Activated effector memory CD4-positive, alpha-beta T cell treated with Interleukin-2 at 50 U/mL for 16 hours (primary cell): ENCODE measurements at places on chromosomes 13 and 19.
A peak's percentile ranks its signal among the peaks of the same experiment; 100 is the strongest.

- DNase-seq, result peak; percentile 55
Observed at GRCh38 chr19:4069331-4069959, 2.7 kb upstream of the ZBTB7A start.

GRCh38 chr13:108326309-108326708, 56.8 kb downstream of the TNFSF13B start:
- peak; percentile 2 for DNase-seq

DNA sequence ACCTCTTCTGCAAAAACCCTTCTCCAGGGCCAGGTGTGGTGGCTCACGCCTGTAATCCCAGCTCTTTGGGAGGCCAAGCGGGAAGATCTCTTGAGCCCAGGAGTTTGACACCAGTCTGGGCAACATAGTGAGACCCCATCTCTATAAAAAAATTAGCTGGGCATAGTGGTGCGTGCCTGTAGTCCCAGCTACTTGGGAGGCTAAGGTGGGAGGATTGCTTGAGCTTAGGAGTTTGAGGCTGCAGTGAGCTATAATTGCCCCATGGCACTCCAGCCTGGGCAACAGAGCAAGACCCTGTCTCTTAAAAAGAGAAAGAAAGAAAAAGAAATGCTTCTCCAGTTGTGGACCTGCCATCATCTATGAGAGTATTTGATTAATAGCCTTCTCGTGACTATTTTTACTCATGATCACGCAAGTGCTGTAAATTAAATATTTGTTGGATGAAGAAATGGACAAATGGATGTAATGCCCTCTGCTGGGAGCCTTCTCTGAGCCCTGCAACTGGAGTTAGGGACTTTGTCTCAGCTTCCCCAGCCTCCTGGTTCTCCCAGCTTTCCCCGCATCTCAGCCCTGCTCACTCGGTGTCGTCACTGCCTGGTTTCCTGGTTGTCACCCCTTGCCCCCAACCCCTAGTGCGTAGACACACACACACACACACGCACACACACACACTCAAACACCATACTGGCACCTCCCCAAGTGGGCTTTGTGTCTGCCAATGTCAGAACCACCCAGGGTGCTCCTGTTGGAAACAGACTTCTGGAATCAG, 12.2 kb downstream of the WIZ start:
- no peak for DNase-seq

GRCh38 chr13:93561576-93562225, 335.1 kb downstream of the GPC6 start:
- no peak for DNase-seq

DNA sequence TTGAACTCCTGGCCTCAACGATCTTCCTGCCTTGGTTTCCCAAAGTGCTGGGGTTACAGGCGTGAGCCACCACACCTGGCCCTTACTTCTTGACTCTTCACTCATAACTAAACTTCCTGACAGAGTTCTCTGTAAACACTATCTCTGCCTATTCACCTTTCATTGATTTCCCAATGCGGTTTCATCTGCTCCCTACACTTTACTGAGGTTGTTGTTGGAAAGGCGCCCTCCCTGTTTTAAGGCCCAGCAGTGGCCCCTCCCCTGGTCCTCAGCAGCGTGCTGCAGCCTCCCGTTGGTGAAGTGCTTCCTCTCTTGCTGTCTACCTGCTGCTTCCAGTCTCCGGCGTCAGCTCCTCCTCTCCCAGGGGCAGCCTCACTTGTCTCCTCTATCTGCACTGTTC, 26.7 kb upstream of the CEBPA start:
- DNase-seq, result no peak

DNA sequence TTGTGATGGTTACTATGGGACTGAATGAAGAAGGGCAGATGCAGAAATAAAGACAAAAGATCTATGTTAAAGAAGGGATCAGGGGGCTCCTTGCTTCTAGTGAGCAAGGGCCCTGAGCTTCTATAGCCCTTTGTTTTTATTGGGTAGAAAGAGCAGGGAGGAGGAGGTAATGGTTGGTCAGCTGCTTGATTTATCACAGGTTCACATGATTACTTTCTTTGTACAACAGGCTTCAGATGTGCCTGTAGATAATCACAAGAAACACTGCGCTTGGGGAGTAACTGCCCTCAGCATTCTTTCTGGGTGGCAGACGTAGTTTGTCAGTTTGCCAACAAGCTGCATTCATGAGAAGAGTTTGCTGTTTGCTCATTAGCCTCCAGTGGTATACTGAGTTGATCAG, 4.8 kb upstream of the ZNF439 start:
- no peak for DNase-seq

GRCh38 chr13:72261732-72262131, 394.7 kb upstream of the DACH1 start:
- no peak for DNase-seq

DNA sequence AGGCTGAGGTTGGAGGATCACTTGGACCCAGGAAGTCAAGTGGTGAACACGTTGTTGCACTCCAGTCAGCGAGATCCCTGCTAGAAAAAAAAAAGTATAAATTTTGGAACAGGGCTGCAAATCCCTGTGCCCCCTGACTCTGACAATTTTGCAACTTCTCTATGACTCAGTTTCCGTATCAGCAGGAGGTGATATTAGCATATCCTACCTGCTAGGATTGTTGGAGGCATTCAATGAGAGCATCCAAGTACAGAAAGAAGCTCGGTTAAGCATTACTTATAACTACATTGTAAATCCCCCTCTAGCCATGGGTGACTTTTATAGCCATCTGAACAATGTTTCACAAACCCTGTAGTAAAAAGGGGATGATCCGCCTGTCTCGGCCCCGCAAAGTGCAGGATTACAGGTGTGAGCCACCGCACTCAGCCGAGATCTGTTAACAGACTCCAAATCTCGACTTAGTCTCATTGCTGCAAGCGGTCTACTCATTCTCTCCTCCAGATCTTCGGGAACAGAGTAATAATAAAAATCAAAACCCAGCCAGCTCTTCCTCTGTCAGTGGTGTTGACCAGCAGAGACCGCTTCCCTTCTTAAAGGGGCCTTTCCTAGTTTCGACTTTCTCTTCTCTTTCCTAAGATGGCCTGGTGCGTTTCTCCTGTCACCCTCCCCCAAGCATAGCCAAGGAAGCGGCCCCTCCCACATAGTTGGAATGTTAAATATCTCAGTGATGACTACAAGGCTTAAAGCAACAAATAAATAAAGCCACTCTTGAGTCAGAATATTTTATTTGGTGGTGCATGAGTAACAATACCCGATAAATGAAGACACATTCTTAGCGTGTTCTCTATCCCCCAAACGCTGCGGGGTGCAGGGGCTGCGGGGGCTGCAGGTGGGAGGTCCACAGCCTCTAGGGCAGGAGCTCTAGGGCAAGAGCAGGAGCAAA, 10.3 kb upstream of the BICRA start:
- no peak for DNase-seq

DNA sequence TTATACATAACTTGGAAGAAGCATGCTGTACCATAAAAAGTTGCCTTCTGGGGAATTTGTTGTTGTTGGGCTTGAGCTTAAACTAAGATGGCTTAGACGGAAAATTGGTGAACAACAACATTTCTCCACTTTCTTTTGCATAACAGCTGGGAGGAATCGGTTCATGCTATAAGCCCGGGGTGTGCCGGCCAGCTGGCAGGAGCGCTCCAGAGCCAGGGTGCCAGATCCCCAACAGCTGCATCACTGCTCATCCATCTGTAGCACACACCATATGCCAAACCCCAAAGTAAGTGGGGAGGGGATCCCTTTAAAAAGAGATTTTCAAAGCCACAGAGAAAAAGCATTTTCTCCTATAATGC, 419.5 kb upstream of the ARGLU1 start:
- no peak for DNase-seq

DNA sequence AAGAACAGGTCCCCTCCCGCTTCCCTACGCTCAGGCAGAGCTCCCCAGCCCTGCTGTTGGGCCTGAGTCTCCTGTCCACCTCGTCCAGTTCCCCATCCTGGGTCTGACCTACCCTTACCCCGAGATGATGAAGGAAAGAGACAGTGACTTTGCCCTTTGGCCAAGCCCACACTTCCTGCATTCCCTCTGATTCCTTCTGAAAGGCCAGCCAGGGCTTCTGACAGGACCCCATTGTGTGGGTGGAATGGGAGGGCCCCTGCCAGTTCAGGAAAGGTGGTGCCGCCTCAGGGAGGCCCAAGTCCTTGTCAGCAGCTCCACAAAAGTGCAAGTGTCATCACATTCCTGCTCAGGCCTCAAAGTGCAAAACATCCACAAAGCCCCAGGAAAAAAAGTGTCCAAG, 177.8 kb downstream of the PAN3 start:
- no peak for DNase-seq

DNA sequence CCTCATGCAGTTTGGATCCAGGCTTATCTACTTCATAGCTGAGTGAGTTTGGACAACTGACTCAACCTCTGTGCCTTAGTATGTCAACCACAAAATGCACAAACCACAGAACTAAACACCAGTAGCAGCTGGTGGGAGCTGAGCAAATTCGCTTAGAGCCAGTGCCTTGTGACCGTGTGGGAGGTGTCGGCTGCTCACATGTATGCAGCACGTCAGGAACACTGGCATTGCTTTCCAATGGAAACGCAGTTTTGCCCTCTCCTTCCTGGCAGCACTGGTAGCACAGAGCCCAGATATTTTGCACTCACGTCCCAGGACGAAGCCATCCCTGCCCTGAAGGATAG, 8.3 kb upstream of the NTN5 start:
- no peak for DNase-seq

DNA sequence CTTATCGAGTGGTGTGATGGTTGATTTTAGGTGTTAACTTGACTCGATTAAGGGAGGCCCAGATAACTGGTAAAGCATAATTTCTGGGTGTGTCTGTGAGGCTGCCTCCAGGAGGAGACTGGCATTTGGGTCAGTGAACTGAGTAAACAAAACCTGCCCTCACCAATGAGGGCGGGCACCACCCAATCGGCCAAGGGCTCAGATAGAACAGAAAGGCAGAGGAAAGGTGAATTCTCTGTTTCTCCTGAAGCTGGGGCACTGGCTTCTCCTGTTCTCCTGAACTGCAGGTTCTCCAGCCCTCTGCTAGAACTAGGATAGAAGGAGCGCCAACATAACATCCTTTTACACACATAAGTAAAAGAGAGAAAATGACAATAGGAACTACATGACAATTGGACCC, 35.1 kb downstream of the ESD start:
- no peak for DNase-seq

DNA sequence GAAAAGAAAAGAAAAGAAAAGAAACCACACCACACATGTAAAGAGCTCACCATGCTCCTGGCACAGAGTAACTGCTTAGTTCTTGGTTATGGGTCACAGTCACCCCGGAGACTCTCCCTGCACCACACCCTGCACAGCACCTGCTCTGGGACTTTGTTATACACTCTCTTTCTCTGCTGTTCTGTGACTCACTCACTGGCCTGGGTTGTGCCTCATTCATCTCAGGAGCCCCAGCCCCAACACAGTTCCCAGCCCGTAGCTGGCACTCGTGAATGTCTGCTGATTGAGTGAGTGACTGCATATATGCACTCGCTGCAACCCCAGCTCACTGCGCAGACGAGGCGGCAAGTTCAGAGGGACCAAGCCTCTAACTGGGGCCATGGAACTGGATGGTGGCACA, 22.9 kb upstream of the ZNF507 start:
- no peak for DNase-seq

- DNase-seq, result no peak
Observed at GRCh38 chr19:41903193-41903953, 20.4 kb downstream of the ARHGEF1 start.

DNA sequence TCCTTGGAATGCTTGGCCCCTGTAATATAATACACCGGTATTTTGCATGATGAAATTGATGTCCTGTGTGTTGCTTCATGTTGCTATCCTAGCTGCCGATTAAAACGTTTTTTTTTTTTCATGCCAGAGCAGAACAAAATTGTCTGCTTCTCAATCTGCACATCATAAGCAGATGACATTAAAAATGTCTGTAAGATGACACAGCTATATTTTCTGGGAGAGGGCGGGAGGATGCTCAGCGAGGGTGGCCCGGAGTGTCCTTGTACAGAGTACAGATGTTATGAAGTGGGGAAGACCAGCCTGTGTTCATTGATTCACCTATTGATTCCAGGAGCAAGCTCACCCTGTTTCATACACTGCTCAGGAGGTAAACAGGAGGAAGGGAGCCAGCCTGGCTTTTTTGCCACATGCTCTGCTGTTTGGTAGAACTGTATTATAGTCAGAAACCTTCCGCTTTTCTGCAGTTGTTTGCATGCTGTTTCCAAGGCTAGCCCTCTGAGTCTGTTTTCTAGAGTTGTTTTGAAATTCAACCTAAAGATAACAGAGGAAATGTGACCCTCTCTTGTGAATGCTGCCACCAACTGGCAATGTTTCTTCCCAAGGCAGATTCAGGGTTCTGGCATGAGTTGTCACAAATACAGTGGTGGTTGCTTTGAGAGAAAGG, 4.7 kb upstream of the IRS2 start:
- DNase-seq, result no peak

DNA sequence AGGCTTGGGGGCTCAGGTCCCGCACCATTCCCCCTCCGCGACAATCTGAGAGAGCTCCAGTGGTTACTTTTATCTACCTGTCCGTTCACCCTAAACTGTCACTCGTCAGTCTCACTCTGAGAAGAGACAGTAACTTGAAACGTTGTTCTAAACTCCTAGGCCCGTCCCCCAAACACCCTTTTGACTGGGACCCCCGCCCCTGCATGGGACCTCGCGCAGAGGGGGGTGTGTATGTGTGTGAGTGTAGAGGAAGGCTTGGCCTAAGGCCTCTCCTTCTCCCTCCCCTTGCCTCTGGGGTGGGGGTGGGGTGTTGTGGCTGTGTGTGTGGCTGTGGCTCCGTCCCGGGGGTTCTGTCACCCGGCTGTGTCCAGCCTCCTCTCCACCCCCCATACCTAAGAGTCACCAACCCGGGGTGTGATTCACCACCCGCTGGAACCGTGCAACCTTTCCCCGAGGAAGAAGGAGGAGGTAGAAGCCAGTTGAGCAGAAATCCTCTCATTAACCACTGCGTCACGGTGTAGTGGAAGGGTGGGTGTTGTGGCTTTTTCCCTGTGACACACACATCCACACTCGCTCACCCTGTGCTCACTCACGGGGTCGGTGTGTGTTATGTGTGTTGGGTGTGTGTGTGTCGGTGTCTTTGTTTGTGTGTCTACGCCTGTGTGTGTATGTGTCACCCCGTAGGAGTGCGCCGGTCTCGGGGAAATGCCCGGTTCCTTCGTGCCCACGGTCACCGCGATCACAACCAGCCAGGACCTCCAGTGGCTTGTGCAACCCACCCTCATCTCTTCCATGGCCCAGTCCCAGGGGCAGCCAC, 2.4 kb downstream of the FOSB start:
- no peak for DNase-seq

GRCh38 chr19:45814851-45815480, at the start of gene RSPH6A:
RSPH6A (minus strand) TSS chr19:45815308; CDS start chr19:45815176, 132 bp downstream.
- DNase-seq, result no peak

DNA sequence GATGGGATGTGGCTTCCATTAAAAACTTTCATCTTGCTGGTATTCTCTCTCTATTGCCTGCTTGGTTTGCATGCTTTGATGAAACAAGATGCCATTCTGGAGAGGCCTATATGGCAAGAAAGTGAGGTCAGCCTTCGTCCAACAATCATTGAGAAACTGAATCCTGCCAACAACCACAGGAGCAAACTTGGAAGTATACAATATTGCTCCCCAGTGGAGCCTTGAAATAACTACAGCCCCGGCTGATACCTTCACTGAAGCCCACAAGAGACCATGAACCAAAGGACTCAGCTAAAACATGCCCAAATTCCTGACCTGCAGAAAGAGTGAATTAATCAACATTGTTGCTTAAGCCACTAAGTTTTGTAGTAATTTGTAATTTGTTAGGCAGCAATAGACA, 82.5 kb upstream of the FGF14 start:
- no peak for DNase-seq

- no peak for DNase-seq
Observed at GRCh38 chr19:32101206-32101605, 244.2 kb upstream of the ZNF507 start.

- DNase-seq, result no peak
Observed at GRCh38 chr13:30164146-30164545, 143.2 kb downstream of the KATNAL1 start.

- peak; percentile 86 for DNase-seq
Observed at GRCh38 chr19:48720613-48721296, 1.2 kb upstream of the MAMSTR start.
